ENCODE measurements at places on chromosomes 3 and 15.
A peak's percentile ranks its signal among the peaks of the same experiment; 100 is the strongest.

GRCh38 chr3:178385280-178385952, 150.8 kb upstream of the KCNMB2 start:
- DNase-seq = no peak

GRCh38 chr15:100863075-100863795, 16.4 kb upstream of the ALDH1A3 start:
- no peak for DNase-seq

- DNase-seq = no peak
Observed at GRCh38 chr3:113551820-113552219, 19.5 kb downstream of the SIDT1 start.

DNA sequence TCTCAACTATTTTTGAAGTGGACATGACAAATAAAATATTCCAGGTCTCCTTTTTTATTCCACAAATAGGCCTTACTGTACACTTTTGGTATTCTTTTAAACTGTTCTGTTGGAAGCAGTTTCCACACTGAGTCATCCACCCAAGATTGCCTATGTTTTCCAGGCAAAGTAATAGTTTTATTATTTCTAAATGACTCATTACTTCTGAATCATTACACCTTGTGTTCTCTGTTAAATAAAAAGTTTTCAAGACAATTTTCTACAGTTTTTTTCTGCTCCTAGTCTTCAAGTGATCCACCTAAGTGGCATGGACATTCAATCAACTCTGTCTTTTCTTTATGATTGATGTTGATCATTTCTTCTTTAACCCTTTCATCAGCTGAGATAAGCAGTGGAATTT, 26.5 kb downstream of the PPP2R3A start:
- no peak for DNase-seq

DNA sequence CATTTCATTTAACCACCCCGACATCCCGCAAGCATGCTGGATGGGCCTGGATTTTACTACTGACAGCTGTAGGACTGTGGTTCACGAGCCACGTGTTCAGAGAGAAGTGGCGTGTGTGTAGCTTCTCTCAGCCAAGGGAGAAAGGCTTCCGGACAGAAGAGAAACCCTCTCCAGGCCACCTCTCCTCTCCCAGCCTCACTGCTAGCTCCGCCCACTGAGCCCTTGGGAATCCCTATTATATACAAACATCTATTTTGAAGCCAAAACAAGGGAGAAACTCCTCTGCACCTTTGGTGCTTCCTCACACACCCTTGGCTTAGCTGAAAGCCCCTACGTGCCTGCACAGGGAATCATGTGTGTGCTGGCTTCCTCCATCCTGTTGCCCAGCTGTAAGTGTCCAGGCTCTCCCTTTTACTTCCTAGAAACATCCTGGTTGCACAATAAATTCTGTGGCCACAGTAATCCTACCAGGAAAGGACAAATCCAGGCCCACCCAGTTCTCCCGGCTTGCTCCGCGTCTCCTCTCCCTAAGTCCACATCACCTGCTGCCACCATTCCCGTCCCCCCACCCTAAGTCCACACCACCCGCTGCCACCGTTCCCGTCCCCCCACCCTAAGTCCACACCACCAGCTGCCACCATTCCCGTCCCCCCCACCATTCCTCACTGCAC, 30.5 kb downstream of the PCSK6 start:
- DNase-seq = no peak

GRCh38 chr15:70165716-70166284, 68.1 kb upstream of the TLE3 start:
- DNase-seq = no peak

- no peak for DNase-seq
Observed at GRCh38 chr3:13425689-13426088, 5.6 kb upstream of the NUP210 start.

DNA sequence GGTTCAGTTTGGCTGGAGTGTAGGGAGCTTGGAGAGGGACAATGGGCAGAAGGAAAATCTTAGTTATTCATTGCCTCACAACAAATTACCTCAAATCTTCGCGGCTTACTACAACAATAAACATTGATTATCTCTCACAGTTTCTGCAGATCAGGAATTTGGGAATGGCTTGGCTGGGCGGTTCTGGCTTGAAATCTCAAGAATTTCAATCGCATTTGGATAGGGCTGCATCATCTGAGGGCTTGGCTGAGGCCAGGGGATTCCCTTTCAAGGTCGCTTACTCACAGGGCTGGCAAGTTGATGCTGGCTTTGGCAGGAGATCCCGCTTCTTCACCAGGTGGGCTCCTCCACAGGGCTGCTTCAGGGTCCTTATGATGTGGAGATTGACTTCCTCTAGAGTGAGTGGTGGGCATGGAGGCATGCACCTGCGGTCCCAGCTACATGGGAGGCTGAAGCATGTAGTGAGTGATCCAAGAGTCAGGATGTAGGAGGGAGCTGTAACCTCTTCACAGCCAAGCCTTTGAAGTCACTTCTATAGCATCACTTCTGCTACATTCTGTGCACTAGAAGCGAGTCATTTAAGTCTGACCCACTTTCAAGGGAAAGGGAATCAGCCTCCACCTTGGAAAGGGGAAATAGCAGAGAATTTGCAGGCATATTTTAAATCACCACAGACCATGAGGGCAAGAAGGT, 63.1 kb downstream of the CDC25A start:
- no peak for DNase-seq

GRCh38 chr15:64870353-64870752, 28.6 kb downstream of the PLEKHO2 start:
- DNase-seq = no peak

DNA sequence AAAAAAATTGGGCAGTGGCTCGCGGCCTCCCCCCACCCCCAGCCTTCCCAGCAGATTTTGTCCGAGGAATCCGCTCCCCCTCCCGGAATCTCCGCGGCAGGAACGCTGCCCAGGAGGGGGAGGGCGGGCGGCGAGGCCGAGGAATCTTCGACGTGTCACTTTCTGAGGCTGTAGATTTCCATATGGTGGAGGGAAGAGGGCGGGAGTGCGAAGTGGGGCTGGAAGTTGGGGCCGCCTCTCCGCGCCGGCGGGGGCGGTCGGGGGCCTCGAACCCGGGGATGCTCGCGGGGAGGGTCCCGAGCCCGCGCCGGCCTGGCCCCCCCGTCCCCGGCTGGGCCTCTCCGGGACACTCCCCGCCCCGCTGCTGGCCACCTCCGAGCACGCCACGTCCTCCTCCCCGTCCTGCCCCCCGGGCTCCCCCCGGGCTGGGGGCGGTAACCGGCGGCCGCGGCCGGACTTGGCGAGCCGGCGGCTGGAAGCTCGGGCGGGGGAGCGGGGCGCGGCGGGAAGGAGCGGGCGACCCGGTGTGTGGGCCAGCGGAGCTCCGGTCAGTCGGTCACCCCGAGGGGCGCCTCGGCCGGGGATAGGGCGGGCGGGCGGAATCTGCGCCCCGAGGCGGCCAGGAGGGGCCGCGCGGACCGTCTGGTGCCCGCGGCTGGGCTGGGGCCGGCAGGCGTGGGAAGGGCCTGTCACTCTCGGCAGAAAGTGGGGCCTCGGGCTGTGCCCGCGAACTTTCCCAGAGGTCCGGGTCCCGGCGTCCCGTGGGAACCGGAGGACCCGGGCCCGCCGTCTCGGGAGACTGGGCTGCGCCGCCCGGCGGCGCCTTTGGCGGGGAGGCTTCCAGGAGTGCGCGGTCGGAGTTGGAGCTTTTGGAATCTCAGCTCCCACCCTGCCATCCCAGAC, 951 bp downstream of the FNDC3B start:
- DNase-seq = peak; percentile 32

- DNase-seq = no peak
Observed at GRCh38 chr15:90869601-90870353, 1.4 kb downstream of the FURIN start.

GRCh38 chr3:196646666-196647216, 7.2 kb downstream of the NRROS start:
- no peak for DNase-seq

DNA sequence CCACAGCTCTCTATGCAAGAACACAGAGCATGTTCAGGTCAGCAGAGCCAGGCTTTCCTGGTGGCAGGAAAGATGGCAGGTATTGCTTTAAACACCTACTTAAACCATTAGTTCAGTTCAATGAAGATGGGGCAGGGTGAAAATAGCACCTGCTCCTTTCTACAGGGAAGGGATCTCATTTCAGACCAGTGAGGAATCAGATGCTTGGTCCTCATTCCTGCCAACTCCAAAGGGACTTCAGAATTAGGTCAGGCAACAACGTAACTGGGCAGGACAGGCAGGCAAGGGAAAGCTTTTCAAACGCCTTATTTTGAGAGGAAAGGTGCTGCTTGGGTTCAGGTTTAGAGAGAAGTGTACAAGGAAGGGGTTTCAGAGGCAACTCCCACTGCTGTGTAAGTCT, 12.6 kb upstream of the RPS17 start:
- no peak for DNase-seq

GRCh38 chr15:29046281-29046810, 160.6 kb downstream of the APBA2 start:
- DNase-seq = no peak

DNA sequence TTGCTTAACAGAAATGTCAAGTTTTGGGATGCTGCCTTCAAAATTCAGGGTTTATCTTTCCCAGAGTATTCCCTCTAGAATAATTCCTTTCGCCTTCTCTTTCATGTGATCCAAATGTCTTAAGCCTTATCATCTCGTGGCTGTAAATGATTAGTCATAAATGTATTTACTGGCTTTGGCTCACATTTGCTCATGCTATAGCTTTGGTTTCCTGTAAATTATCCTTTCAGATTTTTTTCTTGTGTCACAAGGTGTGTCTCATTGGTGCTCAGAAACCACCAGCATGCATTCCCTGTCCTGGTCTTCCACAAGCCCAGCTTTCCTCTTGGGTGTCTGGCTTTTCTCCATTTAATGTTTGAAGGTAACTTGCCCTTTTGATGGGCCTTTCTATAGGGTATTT, 692.7 kb upstream of the ALCAM start:
- no peak for DNase-seq

- no peak for DNase-seq
Observed at GRCh38 chr3:71022551-71023335, 560.8 kb downstream of the FOXP1 start.

- DNase-seq = no peak
Observed at GRCh38 chr3:12961697-12962036, 111.6 kb downstream of the IQSEC1 start.

DNA sequence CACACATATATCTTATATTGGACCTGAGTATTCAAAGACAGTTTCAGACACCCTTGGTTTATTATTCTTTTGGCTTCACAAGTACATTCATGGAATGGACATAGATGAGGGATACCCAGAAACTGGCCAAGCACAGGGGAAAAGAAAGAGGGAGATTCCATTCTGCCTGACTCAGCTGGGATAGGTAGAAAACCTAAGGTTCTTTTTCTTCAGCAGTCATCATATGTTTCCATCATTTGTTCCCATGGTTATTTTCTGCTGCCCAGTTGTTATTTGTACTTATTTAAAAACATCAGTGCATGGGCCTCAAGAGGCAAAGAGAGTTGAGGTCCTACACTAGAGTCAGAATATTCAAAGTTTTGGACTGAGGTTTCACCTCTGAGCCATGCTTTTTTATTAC, 91.8 kb downstream of the FILIP1L start:
- no peak for DNase-seq

GRCh38 chr15:80496096-80496495, 91.9 kb downstream of the ARNT2 start:
- no peak for DNase-seq

DNA sequence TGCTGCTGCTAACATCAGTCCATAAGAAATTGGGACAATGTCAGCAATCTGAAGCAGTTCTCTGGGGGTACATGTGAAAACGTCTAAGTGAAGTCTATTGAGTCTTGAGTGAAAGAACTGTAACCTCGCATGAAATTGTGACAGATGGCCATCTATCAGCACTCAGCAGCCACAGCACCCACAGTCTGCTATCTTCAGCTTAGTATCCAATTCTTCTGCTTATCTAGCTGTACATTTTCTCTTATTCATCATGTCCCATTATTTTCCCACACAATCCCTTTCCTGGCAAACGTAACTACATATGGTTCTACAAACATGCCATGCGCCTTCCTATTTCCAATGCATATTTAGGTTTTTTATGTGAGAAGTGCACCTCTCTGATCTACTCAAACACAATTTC, 629.7 kb downstream of the NTRK3 start:
- DNase-seq = no peak

DNA sequence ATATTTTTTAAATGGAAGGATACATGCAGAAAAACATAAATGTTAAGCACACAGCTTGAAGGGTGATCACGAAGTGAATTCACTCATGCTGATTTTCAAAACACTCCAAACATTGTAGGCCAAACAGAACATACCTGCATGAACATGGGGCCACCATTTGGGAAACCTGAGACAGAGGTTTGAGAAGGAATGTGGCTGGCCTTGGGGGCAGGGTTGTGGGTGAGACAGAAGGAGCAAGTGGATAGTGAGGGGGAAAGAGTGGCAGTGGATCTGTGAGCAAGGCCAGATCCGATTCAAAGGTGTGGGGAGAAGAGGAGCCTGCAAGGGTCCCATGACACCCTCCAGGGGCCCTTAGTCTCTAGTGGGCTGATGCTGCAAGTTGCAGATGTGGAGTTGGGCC, 94.9 kb downstream of the HMG20A start:
- no peak for DNase-seq

GRCh38 chr3:97131476-97131875, 317.1 kb downstream of the EPHA6 start:
- no peak for DNase-seq

DNA sequence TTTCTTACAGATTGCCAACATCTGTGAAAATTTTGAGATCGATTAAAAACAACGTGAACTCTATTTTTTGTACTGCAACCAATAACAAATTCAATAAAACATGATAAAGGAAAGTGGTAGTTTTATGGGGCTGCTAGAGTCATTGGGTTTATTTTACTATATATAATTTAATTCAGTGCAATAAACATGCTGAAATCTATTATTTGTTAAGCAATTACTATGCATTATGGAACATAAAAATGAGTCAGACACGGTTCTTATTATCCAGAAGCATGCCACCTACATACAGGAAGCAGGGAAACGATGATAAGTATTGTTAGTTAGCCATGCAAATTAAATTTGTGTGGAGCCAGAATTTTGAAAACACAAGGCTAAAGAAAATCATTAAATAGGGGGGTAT, 27.2 kb downstream of the NPHP3 start:
- no peak for DNase-seq

Data from T-helper 1 cell (primary cell).